Midbrain (tissue), 1 donor: ENCODE measurements at places on chromosomes 5 and 9.
A peak's percentile ranks its signal among the peaks of the same experiment; 100 is the strongest.

DNA sequence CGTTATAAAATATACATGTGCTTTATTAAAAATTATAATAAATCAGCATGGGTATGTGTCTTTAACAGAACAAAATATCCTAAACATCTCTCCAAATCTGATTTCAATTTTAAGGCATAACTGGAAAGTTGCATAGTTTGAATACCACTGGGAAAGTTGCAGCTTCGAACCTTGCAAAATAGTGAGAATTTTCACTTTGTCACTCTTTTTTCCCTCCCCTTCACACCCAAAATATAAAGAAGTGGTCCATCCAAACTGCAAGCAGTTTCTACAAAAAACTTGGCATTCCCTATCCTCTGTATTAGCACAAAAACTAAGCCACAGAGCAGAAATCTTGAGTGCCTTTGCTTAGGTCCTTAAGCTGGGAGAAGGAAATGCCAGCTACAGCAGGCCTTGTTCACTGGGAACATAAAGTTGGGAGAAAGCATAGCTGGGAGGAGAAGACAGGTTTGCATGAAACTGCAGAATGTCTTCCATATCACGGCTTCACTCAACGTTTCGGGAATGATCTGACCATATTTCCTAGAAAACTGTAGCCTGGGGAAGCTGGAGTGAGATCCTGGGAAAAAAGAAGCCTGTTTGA, 400.3 kb downstream of the EBF1 start:
- DNase-seq = no peak

DNA sequence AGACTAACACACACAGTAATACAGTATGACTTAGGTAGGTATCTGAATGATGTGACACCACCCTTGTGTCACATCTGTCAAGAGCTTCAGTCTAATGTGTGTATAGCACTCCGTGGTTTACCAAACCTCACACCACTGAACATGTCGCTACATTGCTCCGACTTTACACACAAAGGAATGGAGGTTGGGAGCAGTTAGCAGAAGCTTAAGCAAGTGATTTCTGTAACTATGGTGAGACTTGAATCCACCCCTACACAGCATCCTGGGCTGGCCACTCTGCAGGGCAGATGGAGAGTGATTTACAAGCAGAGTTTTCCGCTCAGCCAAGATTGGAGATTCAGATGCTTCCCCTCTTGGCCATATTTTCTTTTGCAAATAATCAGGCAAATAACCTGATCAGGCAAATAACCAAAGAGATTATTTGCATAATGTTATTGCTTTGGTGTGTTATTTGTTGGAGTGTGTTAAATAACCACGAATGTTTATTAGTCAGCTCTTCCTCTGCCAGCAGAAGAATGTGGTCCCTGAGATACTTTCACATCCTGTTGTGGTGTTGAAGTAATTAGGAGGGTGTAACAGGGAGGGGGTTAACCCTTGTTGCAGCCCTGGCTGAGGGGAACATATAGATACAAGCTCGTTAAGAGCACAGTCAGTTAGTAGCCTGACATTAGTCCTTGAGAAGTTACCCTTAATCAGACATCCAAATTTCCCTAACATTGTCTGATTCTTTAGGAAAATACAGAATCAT, 92.8 kb downstream of the SNX18 start:
- no peak for DNase-seq

DNA sequence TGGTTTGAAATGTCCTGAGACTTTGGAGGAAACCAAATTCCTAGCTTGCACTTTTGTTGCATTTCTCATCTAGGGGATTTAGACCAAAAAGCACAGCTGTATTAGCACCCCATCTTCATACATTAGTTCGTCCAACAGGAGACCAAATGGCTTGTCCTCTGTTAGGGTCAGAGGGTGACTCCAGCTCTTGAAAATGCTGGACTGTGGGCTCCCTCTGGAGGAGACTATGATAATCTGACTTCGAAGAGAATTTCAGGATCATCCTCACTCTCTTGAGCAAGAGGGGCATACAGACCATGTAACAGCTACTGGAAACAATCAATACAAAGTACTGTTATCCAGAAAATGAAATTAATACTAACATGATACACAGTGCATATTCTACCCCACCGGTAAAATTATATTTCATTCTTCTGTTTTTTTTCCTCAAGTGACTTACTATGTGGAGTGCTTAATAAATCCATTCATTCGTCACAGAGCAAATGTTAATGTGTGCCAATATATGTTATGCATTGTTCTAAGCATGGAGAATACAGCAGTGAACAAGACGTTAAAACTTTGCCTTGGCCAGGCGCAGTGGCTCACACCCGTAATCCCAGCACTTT, 63.7 kb upstream of the PPP2CA start:
- DNase-seq = peak; percentile 75

GRCh38 chr5:121783700-121784099, 68.0 kb upstream of the FTMT start:
- no peak for DNase-seq

DNA sequence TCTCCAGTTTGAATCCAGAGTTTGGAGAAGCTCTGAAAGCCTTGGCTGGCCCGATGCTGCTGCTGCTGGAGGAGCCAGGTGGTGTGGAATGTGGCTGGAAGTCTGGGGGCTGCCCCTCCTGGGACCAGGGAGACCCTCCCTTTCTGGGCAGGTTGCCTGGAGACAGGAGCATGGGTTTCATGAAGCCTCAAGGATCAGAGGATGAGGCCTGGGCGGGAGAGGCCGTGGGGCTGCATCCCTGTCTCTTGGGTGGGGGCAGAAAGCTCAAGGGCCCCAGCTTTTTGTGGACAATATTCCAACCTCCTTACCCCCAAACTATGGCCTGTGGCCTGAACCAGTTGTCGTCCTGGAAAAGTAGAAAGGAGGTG, 10.1 kb downstream of the FGF18 start:
- no peak for DNase-seq

- DNase-seq = no peak
These were observed 386.5 kb upstream of the RFX3 start for GRCh38 chr9:3912280-3912679.

- no peak for DNase-seq
These were observed 202.9 kb upstream of the WWC1 start for GRCh38 chr5:168088410-168089173.

DNA sequence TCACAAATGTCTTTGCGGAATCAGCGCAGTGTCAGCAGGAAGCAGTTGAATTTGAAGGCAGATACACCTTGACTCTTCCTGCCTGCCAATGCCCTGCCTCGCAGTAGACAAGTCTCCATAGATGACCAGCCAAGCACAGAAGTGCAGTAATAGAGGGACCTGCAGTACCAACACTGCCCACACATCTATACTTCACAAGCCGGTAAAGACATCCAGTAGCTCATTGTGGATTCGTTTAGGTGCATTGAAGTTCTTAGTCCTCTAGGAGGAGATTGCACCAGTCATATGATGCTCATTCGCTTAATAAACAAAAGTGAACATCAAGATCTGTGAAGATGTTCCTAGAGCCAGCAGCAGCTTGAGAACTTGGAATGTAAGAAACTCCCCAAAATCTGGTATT, 7.1 kb upstream of the IFNA2 start:
- no peak for DNase-seq

DNA sequence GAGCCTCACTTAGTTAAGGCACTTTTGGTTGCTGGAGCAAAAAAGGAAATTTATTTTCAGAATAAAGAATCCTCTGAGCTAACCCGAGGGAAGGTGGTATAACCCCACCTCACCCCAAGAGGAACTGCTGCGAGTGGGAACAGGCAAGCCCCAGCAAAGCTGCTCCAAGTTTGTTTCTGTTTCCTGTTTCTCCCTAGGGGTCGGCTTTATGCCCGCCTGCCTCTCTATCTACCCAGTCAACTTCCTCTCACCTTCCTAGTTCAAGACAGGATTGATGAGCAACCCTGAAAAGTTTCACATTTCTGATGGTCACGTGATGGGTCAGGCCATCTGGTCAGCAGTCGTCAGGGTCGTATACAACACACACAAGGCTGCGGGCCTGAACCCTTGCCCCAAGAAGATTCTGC, 31.1 kb downstream of the TRIO start:
- DNase-seq = no peak
